NCI-H524 (cell line): ENCODE measurements at places on chromosomes 11 and 22.

- no peak for DNase-seq
Observed at GRCh38 chr22:21714786-21715185, 20.8 kb downstream of the YPEL1 start.

GRCh38 chr11:70432065-70432464 is 33.7 kb downstream of the CTTN start:
- no peak for DNase-seq

GRCh38 chr11:22192642-22193347 is at the start of gene ANO5:
ANO5 (plus strand) TSS chr11:22193085; CDS start chr11:22193493, 408 bp downstream.
- DNase-seq = peak; percentile 68

- DNase-seq = no peak
Observed at GRCh38 chr11:737366-737765, 9.9 kb upstream of the TALDO1 start.

GRCh38 chr11:2298131-2298794 is 3.5 kb downstream of the C11orf21 start:
- DNase-seq = no peak

- DNase-seq = no peak
Observed at GRCh38 chr22:19871023-19871844, 16.6 kb upstream of the GNB1L start.

- peak; percentile 11 for DNase-seq
Observed at GRCh38 chr11:116993599-116993998, 104.6 kb downstream of the SIK3 start.

- no peak for DNase-seq
Observed at GRCh38 chr11:64801158-64801464, 1.9 kb downstream of the MAP4K2 start.

- no peak for DNase-seq
Observed at GRCh38 chr11:66066751-66067150, 3.3 kb upstream of the PACS1 start.

- DNase-seq = no peak
Observed at GRCh38 chr11:3036419-3036818, 20.8 kb downstream of the CARS1 start.

GRCh38 chr11:134562196-134562595 is 150.2 kb upstream of the B3GAT1 start:
- no peak for DNase-seq

GRCh38 chr11:65870706-65871681 is 1.6 kb downstream of the EFEMP2 start:
- no peak for DNase-seq

- DNase-seq = no peak
Observed at GRCh38 chr11:12827369-12827768, 153.1 kb downstream of the TEAD1 start.

GRCh38 chr22:33975841-33976240 is 55.6 kb upstream of the LARGE1 start:
- DNase-seq = no peak

- DNase-seq = no peak
Observed at GRCh38 chr11:72309074-72309598, 65.2 kb upstream of the PHOX2A start.

DNA sequence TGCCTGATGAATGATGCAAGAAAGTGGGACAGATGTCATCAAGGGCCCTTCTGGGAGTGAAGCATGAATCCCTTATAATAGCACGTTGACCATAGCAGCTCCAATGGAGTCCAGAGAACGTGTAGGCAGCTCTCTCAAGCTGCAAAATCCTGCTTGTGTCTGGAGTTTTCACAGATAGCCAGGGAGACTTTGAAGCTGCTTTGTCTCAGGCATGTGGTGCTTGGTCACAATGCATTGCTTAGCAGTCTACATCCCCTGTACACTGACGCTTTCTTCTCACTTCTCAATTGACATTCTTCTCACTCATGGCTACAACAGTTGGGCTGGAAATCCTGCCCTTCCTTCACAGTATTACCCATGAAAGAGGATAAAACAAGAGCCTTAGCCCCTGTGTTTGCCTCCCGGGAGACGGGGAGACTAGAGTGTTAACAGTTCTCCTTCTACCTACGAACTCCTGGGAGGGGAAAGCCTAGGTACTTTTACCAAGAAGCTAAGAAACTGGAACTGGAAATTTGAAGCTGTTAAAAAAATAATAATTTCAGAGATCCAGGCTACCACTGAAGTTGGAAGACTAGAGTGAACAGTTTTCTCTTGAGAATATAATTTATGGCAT is 20.7 kb upstream of the MMP7 start:
- peak; percentile 19 for DNase-seq

DNA sequence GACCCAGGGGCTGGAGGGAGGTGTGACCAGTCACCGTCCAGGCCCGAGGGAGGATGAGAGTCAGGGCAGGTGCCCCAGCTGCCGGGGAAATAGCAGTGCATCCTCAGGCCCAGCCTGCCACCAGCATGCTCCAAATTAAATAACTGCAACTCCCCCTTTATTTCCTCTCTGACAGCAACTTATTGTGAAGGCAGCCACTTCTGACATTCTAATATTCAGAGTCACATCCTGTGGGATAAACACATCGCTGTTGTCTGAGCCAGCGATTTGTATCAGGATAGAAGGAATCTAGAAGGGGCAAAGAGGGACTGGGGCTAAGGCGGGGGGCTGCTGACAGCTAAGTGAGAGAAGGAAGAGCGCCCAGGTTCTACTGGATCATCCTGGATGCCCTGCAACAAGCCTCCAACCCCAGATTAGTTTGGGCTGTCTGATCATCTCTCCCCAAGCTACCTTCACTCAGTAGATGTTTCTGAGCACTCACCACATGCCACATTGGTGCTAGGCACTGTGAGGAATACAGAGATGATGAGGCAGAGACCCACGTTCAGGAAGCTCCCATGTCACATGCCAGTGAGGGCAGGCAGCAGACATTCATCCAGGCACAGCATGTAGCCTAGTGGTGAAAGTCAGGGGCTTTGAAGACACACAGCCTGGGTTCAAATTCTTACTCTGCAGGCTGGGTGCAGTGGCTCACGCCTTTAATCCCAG is 214.1 kb downstream of the BUD13 start:
- no peak for DNase-seq

DNA sequence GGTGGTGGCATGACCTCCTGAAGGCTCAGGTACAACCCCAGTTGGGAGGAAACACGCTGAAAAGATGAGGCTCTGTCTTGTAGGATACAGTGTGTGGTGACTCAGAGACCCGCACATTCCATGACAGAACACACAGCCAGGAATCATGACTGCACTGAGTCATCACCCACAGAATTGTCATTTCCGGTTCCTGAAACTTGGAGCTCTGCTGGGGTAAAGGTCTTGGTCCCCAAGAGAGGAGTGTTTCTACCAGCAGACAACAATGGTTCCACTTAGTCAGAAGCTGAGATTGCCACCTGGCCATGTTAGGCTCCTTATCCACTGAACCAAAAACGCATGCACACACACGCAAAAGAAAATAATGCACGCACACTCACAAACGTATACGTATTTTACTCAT is 31.5 kb upstream of the CYB5R3 start:
- DNase-seq = no peak

GRCh38 chr11:124207102-124207792 is 24.1 kb downstream of the OR10D3 start:
- DNase-seq = no peak

- no peak for DNase-seq
Observed at GRCh38 chr22:47786650-47787290, 1024.3 kb downstream of the TBC1D22A start.

- DNase-seq = no peak
Observed at GRCh38 chr11:43738600-43739409, 58.3 kb downstream of the HSD17B12 start.

GRCh38 chr22:20295262-20296064 is 24.4 kb downstream of the DGCR6L start:
- no peak for DNase-seq

DNA sequence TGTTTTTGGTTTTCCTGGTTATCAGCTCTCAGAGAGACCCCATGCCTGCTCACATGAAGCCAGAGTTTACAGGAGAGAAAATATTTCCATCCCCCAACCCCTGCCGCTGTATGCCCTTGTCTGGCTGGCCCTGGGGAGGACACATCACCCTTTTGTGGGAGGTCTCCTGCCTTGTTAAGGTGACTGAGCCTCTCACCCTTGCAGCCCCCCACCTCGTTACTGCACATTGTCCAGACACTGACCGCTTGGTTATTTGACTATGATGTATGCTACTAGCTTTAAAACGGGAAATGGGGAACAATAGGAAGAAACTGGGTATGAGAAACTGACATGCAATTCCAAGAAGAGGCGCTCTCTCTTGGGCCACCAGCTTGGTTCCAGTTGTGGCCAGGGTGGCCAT is 51.1 kb upstream of the RFPL3 start:
- no peak for DNase-seq

DNA sequence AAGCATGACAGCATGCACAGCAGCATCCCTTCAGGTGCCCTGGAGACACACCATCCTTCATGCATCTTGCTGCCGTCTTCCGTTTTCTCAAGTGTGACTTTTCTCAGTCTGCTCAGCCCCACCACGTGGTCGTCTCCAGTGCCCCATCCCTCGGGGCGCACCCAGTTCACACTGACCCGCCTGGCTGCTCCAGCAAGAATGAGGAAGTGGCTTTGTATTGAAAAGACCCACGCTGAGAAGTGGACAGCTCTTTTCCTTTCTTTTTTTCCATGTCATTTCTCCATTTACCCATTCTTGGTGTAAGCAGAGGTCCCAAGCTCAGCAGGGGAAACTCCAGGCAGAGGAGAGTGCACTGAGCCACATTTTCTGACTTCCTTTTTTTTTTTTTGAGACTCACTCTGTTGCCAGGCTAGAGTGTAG is 14.5 kb downstream of the SERPINH1 start:
- DNase-seq = no peak

GRCh38 chr11:117197006-117197405 is 2.2 kb upstream of the TAGLN start:
- no peak for DNase-seq

- DNase-seq = peak; percentile 30
Observed at GRCh38 chr11:1875093-1875850, 16.4 kb downstream of the PRR33 start.

- DNase-seq = no peak
Observed at GRCh38 chr11:107151579-107151978, 133.3 kb upstream of the GUCY1A2 start.

DNA sequence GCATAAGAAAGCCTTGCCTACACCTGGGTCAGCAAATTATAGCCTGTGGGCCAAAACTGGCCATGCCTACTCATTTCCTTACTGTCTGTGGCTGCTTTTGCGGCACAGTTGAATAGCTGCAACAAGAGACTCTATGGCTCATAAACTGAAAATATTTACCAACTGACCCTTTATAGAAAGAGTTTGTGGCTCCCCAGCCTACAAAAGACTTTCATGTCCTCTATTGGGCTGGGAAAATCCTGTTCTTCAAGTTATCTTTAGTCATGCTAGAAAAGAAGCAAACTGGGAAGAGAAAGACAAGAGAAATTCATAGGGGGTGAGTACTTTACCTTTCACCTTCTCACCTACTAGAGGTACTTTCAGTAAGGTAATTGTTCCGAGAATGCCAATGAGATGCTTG is 175.1 kb downstream of the SWAP70 start:
- DNase-seq = no peak

GRCh38 chr11:78931891-78932290 is 357.2 kb upstream of the NARS2 start:
- DNase-seq = no peak

GRCh38 chr11:73388265-73389133 is 12.3 kb downstream of the RELT start:
- DNase-seq = no peak

GRCh38 chr11:30868626-30869081 is 282.5 kb upstream of the MPPED2 start:
- DNase-seq = no peak

DNA sequence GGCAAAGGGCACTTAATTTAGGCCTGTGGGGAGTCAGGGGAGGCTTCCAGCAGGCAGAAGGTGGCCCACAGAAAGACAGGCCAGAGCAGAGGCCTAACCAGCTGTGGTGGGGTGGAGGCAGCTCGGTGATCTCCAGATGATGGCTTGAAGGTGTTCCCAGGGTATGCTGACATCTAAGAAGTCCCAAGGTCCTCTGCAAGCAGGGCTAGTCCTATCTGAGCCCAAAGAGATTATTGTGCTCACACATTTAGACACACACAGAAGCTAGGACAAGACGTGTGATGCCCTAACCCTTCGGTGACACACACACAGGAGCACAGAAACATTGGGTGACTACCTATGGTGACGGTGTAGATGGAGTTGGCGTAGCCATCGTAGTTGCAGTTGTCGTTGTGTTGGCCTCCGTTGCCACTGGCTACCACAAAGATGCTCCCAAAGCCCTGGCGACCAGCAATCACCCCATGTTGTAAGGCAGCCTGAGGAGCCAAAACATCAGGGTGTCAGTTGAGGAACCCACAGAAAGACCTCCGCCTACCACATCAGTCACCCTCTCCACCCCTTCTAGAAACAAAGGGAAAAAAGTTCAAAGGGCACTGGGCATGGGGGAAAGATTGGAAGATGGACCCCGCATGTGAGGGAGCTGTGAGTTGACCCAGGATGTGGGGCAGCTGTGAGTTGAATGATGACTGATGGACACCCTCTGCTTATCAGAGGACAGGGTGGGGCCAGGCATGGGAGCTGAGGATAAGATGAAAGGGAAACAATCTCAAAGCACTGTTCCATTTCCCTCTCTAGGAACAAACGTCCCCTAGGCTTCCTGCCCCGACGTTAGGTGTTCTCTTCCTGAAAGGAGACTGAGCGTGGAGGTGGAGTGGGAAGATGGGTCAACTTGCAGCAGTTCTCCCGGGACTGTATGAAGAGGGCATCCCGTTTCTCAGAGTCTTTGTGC is 7.9 kb downstream of the PCSK7 start:
- no peak for DNase-seq

DNA sequence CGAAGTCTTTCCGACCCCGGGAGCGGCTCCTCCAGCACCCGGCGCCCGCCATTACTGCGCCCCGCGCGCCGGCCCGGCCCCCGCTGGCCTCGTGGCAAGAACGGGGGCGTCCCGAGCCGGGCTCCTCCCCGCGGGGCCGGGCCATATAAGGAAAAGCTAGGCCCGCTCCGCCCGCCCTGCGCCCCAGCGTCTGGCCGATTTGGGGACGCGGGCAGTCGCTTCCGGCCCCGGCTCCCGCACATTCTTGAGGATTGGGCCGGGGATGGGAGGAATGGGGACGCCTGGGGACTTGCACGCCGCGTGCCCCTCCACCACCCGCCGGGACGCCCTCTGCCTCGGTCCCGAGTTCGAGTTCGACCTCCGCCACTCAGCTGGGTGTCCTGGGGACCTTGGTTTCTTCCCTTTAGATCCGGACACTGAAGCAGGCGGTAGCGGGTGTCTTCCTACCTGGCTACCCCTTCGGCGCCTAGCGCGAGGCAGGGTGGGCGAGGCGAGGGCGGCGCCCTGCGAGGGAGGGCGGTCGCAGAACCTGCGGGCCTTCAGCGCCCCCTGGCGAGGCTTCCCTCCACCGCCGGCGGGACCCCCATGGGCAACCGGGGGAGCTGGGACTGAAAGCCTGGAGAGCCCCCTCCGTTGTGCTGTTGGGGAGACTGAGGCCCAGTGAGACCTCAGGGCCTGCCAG is 3.8 kb downstream of the SMTN start:
- DNase-seq = no peak
